GM06990 (cell line): ENCODE measurements at places on chromosomes 3 and 15.

GRCh38 chr3:87335931-87336330 is 59.5 kb upstream of the POU1F1 start:
- no peak for DNase-seq

- DNase-seq: no peak
Observed at GRCh38 chr15:73802431-73803041, 49.4 kb upstream of the INSYN1 start.

GRCh38 chr3:132368962-132369361 is 48.3 kb upstream of the DNAJC13 start:
- DNase-seq: no peak

DNA sequence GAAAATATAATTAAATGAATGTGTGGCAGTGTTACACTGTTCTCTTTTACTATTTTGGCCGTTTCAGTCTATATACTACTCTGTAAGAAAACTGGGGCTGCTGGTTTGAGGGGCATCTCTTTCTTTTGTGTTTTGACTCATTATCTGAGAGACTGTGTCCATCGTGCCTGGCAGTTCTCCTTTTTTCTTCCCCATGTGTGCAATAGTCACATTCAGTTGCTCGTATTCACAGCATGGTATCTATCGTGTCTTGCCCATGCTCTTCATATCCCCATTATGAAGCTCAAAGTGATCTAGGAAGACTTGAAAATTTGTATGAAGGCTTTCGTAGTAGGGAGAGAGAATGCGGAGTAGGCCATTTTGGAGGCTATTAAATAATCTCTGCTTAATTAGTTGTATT is 29.8 kb upstream of the FAH start:
- DNase-seq: no peak

- no peak for DNase-seq
Observed at GRCh38 chr15:40489274-40490175, 18.7 kb downstream of the CHST14 start.

GRCh38 chr3:10940106-10940505 is 52.4 kb upstream of the SLC6A1 start:
- DNase-seq: no peak

- DNase-seq: peak; percentile 54
Observed at GRCh38 chr3:186255703-186256331, 106.2 kb downstream of the DGKG start.

- DNase-seq: no peak
Observed at GRCh38 chr3:151733613-151734012, at the start of gene AADACL2. AADACL2 (plus strand) TSS chr3:151733927; CDS start chr3:151734036, 109 bp downstream.

GRCh38 chr3:89405176-89405575 is 297.8 kb downstream of the EPHA3 start:
- DNase-seq: no peak

DNA sequence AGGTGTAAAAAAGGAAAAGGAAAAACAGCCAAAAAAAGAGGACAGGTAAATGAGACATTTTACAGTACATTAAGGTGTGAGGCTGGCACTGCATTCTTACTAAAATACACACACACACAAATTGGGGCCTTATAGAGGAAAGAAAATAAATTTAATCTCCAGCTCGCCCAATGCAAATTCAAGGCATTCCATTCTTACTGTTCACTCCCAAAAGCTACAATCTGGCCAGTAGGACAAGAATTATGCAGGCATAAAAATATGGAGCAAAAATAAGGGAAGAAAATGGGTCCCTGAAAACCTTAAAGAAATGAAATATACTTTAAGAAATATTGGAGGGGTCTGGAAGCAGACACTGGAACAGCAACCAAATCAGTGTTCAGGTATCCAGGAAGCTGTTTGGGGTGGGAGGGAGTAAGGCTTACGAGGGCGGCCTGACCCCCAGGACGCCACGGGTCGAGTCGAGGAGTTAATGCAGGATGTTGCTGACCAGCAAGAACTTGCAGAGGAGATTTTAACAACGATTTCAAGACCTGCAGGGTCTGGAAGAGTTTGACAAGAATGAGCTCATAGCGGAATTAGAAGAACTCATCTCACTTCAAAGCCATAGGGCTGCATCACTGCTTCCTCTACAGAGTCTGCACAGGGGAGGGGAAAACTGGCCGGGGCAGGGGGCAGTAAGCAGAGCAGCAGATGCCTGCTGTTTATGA is 245.5 kb downstream of the TBL1XR1 start:
- DNase-seq: no peak

GRCh38 chr15:94610485-94610884 is 379.1 kb downstream of the MCTP2 start:
- DNase-seq: no peak

DNA sequence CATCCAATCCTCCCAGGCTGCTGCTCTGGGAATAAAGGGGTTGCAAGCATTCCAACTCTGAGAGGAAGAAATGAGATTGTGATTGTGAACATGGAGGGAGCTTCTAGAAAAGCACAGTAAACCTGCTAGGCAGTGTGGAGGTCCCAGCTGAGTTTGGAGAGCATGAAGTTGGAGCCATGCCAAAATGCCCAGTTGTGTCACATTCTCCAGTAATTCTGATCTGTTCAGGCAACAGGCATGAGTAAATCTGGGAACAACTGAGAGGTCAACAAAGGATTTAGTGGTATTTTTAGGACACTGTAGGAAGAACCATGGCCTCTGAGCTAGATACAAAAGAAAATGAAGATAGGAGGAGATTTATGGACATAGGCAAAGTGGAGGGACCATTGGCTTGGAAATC is 74.7 kb downstream of the CYP19A1 start:
- no peak for DNase-seq

GRCh38 chr15:32870240-32871033 is 152.6 kb downstream of the GREM1 start:
- peak; percentile 38 for DNase-seq

DNA sequence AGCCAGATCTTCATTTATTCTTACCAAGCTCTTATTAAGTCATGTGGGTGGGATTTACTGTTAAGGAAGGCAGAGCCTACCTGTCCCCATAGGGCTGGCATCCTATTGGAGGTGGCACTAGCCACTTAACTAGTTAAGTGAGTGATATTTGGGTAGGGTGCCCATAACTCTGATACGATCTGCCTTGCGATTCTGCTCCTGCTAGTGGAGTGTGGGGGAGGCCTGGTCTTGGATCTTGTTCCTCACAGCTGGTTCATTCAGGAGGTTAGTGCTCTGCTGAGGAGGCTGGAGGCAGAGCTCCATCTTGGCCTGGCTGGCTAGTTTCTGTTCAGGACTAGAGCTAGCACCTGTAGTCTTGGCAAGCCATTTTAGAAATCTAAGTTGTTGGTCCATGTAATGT is 9.3 kb downstream of the BAHD1 start:
- DNase-seq: no peak

- DNase-seq: no peak
Observed at GRCh38 chr15:52113235-52113634, 660 bp upstream of the BCL2L10 start.

- no peak for DNase-seq
Observed at GRCh38 chr15:27092390-27092789, 121.4 kb downstream of the GABRG3 start.

GRCh38 chr3:43638594-43639447 is 17.0 kb upstream of the ANO10 start:
- DNase-seq: no peak

GRCh38 chr3:59538753-59539432 is 489.1 kb upstream of the CFAP20DC start:
- no peak for DNase-seq

- no peak for DNase-seq
Observed at GRCh38 chr3:112974178-112974517, 755 bp downstream of the CD200R1 start.

- DNase-seq: no peak
Observed at GRCh38 chr3:60013241-60013640, 963.4 kb upstream of the CFAP20DC start.

DNA sequence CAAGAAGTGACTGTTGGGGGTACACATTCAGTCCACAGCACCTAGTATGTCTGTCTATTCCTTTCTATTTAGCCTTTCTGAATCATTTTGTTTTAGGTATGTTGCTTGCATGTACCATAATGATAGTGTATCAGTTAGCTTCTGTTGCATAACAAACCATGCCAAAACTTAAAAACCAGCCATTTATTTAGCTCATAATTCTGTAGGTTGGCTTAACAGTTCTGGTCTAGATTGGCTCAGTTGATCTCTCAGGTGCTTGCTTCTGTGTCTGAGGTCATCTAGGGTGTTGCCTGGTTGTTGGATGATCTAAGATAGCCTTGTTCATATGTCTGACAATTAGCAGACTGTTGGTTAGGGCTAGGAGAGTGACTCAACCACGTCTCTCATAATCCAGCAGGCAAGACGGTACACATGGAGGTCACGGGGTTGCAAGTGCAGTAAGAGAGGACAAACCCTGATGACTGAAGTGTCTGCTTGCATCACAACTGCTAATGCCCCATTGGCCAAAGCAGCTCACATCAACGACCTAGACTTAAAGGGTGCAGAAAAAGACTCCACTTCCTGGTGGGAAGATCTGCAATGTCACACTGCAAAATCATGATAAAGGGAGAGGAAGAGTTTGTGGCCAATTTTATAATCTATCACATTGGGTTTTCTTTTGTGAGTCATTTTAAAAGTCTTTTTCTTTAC is 6.8 kb upstream of the PDCD6IP start:
- DNase-seq: peak; percentile 5

DNA sequence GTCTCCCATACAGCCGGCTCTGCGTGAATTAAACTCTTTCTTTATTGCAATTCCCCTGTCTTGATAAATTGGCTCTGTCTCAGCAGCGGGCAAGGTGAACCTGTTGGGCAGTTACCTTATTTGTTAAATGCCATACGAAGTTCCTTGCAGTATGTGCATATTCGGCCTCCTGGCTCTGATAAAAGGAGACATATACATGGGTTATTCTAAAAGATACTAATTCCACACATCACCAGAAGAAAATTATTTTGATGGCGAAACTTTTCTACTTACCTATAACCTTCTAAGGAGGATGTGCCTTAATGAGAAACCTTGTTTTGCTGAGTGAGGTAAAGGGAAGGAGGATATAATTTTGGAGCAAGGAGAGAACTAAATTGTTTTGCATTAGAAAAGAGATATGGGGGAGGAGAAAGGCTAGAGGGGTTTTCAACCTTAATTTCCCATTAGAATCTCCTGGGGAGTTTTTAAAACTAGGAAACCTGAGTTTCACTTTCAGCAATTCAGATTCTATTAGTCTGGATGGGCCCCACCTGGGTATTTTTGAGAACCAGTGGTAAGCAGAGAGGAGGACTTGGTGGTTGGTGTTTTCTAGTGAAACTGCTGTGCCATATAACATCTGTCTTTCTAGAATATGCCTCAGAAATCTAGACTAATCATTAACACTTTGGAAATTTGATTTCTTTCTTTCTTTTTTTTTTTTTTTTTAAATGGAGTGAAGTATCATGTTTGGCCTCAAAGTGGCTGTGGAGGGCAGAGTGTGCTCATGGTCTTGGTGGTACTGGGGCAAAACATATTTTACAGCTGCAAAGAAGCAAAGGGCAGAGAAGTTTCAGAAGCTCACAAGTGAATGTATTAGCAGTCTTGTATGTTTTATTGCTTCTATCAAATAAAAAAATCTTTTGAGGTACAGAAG is 23.0 kb downstream of the NANOGP8 start:
- DNase-seq: no peak

DNA sequence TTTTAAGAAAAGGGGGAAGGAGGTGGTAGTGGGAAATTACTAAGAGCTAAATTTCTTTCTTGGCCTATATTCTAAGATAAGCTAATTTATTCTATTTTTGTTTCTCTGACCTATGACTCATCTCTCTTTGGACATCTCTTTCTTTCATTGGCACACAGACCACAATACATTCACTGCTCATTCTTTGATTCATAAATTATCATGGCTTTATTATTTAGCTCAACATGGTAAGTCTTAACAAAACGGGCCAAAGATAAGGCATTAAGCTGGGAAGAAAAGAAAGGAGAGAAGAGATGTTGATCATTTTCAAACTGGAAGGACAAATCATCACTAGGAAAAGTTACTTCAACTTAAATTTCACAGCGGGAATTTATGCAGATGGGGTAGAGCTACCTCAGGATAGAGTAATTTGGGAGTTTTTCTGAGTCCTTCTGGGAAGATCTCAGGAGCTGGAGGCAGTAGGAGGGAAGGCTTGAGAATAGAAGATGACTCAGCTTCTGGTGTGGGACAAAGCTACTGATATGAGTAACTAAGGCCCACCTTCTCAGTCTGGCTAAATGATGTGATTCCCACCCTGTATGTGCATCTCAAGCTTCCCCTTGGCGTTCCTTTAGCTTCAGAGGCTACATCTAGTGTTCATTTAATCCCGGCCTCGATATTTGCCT is 7.5 kb upstream of the ALCAM start:
- peak; percentile 24 for DNase-seq
